Activated CD4-positive, alpha-beta T cell treated with anti-CD3 and anti-CD28 coated beads, Interleukin-2, amount 50 U/mL, for 4 hours (primary cell): ENCODE measurements at places on chromosomes 2 and 18.

DNA sequence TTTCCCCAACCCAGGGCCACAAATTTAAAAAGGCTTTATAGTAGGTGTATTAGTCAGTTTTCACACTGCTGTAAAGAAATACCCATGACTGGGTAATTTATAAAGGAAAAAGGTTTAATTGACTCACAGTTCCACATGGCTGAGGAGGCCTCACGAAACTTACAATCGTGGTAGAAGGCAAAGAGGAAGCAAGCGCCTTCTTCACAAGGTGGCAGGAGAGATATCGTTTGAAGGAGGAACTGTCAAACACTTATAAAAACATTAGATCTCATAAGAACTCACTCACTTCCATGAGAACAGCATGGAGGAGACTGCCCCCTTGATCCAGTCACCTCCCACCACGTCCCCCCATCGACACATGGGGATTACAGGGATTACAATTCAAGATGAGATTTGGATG lies 70.4 kb downstream of the FECH start:
- DNase-seq = no peak

GRCh38 chr18:6821356-6821755 lies 91.8 kb downstream of the ARHGAP28 start:
- no peak for DNase-seq

- DNase-seq = no peak
Observed at GRCh38 chr2:31168291-31168690, 30.1 kb upstream of the GALNT14 start.

DNA sequence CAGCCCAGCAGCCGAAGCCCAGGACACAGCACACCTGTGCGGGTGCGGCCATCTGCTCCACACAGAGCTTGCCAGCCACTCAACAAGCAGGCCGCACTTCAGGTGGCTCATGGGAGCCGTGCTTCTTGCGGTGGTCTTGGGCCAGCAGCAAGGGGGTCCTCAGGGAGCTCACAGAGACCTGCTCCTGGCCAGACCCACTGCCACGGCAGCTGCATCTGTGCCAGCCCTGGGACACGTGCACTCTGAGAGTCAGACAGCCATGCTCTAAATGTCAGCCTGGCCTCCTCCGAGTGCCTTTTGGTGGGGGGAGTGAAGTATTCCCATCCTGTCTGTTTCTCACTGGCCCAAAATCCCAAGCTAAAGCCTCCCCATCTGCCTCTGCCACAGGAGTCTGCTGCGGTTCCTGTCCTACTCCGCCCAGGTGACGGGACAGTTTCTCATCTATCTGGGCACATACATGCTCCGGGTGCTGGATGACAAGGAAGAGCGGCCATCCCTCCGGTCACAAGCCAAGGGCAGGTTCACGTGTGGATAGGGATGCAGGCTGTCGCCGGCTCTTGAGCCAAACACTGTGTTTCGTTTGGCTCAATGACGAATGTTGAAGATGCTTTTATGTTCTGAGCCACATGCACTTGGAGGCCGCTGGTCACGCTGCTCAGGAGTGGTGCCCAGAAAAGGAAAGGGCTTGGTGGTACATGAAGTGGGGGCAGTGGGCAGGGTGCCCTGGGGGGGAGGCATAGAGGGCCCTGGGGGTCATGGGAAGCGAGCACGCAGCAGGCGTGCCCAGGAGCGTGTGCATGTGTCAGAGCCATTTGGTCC lies 22.8 kb downstream of the CIDEA start:
- no peak for DNase-seq

DNA sequence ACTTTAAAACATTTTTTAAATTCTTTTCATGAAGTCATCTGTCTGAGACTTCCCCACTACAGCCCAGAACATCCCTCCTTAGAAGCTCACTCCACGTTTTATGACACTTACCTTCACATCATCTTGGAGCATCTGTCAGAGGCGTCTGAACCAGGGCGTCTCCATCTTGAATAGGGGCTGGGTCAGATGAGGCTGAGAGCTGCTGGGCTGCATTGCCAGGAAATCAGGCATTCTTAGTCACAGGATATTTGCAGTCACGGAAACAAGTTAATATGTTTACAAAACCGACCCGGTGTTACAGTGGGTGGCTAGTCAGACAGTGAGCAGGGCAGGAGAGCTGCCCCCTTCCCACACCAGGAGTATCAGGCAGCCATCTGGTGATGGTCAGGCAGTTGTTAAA lies 456.5 kb downstream of the FBXO15 start:
- DNase-seq = no peak

GRCh38 chr2:240224676-240225075 lies 84.2 kb upstream of the OTOS start:
- DNase-seq = no peak

DNA sequence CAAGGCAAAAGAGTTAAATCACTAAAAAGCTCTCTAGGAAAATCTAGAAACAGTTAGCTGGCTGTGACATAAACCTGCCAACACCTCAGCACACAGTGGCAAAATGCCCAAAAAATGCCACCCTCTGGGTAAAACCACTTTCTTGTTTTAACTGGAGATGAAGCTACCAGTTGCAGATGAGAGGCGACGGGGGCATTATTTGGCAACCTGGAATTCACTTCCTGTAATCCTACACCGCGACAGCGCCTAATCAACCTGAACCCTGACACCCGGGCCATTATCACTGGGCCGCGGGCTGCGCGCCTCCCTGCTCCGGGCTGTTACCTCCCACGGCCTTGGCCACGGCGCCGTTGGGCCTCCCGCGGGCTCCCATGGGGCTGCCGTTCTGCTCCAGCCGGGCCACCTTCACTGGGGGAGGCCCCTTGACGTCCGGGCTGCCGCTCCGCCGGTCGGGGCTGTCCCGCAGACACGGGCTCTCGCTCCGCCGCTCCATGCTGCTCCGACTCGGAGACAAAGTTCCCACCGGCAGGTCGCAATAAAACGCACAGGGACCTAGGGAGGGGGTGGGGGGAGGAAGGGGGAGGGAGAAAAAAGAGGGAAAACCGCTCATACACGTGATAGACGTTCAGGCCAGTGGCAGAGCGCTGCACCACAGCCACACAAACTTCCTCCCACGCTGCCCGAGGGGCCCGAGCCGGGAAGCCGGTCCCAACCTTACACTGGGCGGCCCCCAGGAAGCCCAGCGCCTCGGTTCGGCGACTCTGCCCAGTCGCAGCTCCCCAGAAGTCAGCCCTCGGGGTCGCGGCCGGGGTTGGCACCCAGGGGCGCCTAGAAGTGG lies 2.0 kb downstream of the SATB2 start:
- DNase-seq = no peak

DNA sequence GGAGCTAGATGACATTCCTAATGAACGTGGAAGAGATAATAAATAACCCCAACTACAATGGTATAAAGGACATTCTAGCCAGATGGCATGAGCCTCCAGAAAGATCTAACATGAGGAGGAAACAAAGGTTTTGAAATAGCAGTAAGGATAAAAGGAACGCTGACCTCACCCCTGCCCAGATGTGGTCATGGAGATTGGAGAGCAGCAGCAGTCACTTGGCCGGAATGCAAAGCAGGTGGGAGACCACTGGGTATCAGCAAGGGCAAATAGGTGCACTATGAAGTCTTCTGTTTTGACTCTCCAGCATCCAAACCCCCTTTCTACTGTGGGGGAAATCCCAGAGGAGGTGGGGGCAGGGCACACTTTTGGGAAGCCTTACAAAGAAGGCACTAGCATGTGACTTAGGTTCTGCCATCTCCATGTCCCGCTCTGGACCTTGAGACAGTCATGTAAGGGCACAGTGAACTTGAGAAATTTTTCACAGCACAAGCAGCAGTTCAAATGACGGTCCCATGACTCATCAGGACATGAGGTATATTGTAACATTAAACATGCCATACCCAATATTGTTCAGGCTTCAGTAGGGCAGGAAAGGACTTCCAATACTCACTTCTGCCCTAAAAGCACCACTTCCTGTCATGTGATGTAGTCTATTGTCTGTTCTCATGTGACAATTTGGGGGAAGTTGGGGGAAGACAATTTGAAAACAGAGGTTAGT lies 55.2 kb downstream of the METTL4 start:
- DNase-seq = no peak

DNA sequence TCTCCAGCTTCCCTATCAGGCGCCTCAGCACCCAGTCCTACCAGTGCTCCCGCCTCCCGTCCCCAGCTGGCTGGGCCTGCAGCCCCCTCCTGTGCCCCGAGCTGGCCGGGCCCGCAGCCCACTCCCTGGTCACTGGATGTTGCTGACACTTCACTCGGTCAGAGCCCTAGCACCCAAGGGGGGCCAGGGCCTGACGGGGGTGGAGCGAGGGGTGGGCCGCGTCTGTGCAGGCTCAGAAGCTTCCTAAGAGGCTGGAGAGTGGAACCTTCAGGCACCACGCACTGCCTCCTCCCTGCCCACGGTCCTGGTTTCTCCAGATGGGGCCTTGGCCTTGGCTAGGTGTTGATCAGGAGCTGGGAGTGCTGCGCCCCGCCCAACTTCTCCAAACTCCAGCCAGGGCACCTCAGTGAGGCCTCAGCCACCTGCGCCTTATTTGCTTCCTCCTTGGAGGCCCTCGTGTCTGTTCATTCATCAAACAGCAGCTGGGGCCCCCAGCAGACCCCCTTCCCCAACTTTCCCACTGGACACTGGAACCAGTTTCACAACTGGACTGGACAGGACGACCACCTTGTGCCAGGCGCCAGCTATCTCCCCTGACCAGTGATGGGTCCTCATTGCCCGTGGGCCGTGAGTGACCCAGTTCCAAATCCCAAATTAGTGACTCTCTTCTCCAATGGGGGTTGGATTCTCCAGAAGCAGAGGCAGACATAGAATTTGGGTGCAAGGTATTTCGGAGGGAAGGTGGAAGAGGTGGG lies 16.7 kb downstream of the CAPN10 start:
- no peak for DNase-seq

- DNase-seq = no peak
Observed at GRCh38 chr2:70532244-70532935, 21.2 kb downstream of the TGFA start.

DNA sequence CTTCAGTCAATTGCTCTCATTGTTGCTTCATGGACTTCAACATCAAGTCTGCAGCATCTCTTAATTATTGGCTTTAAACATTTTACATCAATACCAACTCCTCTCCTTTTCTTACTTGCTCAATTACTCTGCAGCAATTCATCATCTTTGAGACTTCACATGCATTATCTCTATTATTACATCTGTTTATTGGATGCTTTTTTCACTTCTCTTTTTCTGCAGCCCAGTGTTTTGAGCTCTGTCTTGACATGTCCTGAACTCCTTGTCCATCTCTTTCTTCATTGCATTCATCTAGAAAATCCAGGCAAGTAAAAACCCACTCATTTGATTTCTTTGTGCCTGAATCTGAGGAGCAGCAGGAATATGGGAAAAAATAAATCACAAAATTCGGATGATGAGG lies 647.9 kb downstream of the PLCL1 start:
- DNase-seq = no peak
